ELF-1 (cell line): ENCODE measurements at places on chromosomes 7 and 10.

DNA sequence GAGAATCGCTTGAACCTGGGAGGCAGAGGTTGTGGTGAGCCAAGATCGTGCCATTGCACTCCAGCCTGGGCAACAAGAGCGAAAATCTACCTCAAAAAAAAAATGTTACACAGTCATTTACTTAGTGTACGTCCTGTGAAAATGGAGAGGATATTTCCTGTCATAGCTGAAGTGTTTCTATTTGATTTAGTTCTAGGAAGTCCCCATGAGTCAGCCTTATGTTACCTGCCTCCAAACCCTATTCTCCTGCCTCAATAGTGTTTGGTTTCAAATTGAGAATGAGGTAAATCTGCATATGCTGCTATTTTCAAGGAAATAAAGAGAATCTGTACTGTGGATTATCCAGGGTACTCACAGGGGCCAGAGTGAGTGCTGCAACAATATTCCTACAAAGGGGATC lies 1284.5 kb upstream of the AUTS2 start:
- DNase-seq = no peak

DNA sequence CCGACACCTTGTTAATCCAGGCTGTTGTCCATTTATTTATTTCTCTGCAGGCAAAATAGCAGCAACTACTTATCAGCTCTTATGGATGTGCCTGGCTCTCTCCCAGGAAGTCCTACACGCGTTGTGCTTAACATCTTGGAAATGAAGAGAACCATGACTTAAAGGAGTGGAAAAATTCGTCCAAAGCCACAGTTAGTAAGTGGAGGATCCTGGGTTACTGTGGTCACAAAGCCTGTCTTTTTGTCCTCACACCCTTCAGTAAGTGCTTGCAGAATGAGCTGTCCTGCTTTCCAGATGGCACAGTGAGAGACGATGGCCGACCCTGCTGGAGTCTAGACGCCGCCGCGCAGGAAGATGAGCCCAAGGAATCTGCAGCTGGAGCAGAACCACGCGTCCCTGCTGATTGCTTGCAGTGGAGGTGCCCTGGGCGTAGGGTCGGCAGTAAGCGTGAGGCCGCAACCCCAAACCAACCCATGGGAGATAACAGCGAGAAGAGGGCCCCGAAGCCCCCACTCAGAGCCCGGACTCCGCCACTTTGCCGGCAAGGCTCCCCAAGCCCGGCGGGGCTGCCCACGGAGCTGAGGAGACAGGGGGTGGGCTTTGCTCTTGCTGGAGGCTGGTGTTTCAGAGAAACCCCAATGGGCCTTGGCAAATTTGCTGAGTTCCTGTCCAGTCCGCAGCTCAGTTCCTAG lies 178.6 kb downstream of the CXCL12 start:
- no peak for DNase-seq

DNA sequence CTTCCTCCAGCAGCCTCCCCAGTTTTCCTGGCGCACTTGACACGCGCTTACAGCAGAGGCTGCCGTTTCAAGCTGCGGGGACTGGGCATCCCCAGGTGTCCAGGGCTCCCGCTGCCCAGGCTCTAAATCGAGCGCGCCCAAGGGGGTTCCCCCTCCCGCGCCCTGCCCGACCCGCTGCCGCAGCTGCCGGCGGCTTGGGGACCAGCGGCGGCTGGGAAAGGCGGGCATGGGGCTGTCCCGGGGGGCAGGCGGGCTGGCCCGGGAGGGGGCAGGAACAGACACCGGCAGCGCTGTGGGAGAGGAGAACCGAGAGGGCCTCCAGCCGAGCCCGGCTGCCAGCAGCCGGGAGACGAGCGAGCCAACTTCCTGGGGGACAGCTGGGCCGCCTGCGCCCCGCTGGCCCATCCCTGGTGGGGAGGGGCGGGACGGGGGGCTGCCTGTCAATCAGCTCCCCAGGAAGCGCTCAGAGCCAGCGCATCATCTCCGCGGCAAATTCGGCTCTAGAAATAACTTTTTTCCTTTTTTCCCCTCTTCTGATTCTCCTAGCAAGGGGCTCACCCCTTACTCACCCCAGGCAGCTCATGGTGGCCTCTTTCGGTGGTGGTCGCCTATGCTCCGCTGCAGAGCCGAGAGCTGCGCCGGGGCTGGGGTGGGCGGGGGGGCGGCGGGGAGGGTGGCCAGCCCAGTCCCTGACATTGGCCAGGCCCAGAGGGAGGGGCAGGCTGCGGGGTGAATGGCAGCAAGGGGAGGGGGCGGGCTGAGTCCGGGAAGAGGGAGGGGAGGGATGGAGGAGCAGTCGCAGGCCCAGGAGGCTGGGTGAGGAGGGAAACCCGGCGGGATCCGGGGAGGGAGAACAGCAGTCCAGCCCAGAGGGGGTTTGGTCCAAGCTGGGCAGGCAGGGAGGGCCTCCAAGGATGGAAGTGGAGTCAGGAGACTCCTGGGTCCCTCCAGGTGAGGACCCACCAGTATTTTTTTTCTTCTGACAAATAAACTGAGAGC lies 14.7 kb downstream of the GRID2IP start:
- peak; percentile 62 for DNase-seq

DNA sequence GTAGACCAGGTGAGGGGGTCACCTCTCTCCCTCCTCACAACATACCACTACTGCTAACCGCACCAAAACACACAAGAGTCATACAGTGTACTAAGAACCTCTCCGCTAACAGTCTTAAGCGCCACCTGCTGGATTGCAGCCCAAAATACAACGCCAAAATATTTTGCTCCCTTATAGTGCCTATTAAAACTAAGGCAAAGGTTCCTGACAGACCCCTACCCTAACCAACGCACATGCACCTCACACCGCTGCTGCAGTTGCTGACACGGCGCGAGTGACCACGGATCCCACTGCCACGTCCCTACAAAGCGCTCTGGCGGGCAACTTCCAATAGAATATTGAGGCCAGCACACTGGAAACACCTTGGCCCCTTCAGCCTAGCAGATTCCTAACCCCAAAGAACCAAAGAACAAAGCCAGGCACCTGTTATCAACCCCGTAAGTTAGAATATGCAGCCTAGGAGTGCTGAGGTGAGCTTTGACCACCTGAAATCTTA lies 563.6 kb upstream of the SEMA3D start:
- peak; percentile 80 for DNase-seq

DNA sequence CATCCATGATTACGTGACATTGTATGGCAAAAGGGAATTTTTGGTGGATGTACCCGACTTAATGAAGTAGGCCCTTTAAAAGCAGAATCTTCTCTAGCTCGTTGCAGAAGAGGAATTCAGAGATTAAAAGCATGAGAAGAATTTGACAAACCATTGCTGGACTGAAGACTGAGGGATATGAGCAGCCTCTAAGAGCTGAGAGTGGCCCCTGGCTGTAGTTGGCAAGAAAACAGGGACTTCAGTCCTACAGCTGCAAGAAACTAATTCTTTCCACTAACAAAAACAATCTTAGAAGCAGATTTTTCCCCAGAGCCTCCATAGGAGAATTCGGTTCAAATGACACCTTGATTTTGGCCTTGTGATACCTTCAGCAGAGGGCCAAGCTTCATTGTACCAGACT lies 34.1 kb downstream of the MACC1 start:
- DNase-seq = no peak

DNA sequence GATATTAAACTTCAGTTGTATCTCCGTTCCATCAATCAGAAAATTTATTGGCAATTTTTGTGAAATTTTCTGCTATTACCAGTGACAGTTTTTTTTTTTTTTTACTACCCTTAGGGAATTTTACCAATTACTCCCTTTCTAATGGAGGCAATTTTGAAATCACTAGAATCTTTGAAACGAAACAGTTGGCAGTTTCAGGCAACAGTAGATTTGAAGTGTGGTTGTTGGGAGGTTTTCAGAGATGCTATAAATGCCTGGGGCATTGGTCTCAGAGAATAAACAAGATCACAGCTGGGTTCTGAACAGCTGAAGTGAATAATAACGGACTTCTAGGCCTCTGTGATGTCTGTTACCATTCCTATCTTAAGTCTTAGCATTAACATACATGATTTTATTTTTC lies 535.9 kb upstream of the POT1 start:
- DNase-seq = no peak

DNA sequence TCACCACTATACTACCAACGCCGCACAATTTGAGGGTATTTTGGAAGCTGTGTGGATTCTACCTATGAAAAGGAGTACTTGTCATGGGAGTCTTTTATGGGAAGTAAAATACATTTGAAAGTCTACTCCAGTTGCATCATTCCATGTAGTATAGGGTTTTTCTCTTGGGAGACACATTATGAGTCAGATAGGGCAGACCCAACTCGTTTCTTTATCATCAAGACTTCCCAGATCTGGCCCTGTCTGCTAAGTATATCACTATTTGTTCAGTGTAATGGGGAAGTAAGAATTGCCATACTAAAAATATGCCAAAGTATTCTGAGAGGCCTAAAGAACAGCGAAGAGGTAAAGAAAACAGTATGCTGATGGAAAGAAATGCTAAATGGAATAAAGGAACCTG lies 144.2 kb downstream of the SPAG6 start:
- no peak for DNase-seq

GRCh38 chr7:37119296-37119860 lies 329.3 kb downstream of the ELMO1 start:
- DNase-seq = no peak

- DNase-seq = no peak
Measured at GRCh38 chr7:114622221-114622620, 207.6 kb downstream of the FOXP2 start.

- no peak for DNase-seq
Measured at GRCh38 chr10:90865401-90865800, 6.4 kb upstream of the RPP30 start.

GRCh38 chr7:90387470-90388240 lies 15.6 kb upstream of the CLDN12 start:
- DNase-seq = no peak

DNA sequence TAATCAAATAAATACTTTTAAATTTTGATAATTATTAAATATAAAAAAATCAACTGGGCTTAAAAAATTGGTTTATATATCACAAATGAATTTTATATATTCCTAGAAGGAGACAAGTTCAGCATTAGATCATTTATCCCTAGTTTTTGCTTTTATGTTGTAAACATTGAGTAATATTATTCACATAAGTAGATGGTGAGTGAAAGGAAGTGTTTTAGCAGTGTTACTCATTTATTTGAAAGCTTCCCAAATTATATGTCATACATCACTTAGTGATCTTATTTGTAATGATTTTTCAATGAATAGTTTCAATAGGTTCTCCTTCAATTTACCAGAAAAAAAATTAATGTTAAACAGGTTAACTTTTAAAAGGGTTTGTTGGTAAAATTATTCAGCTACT lies 15.8 kb downstream of the KLLN start:
- DNase-seq = no peak

DNA sequence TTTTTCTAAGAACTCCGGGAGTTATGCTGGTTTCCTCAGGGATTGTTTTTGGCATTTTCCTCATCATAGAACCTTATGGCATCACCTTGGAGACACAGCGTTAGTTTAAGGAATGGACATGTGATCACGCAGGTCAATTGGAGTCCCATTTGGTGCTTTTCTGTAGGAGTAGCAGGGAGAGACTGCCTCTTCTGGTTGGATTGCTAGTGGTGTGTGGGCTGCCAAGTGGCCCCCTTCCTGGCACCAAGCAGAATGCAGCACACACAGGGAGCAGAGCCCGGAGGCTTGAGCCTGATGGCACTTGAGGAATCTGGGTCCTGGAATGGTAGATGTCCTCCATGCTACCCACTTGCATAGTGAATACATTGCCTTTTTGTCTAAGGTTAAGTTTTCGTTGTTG lies 57.9 kb downstream of the SDK1 start:
- no peak for DNase-seq

GRCh38 chr10:95457319-95457886 lies 103.8 kb downstream of the SORBS1 start:
- DNase-seq = no peak

DNA sequence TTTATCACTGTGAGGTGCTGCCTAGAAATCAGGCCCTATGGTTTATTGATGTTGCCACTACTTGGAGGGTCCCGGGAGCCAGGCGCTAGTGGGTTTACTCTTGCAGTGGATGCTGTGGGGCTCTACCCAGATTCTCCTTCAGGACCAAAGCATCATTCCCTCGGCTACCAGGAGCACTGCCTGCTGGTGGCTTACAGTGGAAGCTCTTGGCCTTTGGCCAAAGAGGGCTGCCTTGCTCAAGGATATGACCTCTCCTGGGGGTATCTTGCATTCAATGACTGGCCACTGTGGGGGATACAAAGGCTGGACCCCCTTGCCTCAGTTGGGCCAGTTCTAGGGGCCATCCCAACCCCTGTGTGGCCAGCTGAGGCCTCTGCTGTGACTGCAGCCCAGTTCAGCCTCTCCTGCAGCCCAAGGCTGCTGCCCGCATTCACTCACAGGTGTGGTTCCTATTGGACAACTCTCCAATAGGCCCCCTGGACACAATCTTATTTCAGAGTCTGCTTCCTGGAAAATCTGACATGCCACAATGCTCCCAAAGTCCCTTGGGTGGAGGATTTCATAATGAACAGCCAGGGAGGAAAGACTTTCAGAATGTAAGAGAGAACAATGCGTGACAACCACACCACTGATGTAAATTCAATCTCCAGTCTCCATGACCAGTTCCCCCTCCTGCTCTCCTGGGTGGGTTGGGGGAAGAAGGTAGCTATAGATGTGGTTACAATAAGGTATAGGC lies 196.3 kb downstream of the SNX10 start:
- no peak for DNase-seq

GRCh38 chr7:158446281-158446680 lies 141.3 kb downstream of the PTPRN2 start:
- no peak for DNase-seq

- no peak for DNase-seq
Measured at GRCh38 chr10:16586358-16587138, 64.9 kb upstream of the C1QL3 start.

GRCh38 chr10:31263903-31264302 lies 55.1 kb upstream of the ZEB1 start:
- no peak for DNase-seq

- no peak for DNase-seq
Measured at GRCh38 chr7:3201937-3202710, 98.9 kb upstream of the SDK1 start.
